ENCODE measurements at places on chromosomes 1 and 21.
A peak's percentile ranks its signal among the peaks of the same experiment; 100 is the strongest.

- no peak for DNase-seq
Measured at GRCh38 chr1:156505679-156506298, 5.2 kb upstream of the MEF2D start.

DNA sequence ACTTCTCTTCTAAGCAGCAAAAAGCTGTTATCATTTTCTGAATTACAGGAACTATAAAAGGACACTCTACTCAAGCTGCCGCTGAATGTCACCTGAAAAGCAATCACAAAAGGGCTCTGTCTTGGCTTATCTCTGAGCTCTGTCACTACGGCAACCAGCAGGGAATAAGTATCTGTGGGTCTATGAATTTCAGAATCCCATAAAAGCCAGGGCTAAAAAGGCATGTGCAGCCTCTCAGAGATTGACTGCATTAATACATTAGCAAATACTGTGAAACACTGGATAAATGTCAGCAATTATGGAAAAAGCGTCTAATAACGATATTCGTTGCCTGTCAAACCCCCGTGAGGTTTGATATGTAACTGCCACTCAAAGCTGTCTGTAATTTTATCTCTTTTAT is 210.2 kb upstream of the DMRTA2 start:
- DNase-seq: no peak

- DNase-seq: peak; percentile 74
Measured at GRCh38 chr1:231053493-231054162, 13.6 kb upstream of the FAM89A start.

DNA sequence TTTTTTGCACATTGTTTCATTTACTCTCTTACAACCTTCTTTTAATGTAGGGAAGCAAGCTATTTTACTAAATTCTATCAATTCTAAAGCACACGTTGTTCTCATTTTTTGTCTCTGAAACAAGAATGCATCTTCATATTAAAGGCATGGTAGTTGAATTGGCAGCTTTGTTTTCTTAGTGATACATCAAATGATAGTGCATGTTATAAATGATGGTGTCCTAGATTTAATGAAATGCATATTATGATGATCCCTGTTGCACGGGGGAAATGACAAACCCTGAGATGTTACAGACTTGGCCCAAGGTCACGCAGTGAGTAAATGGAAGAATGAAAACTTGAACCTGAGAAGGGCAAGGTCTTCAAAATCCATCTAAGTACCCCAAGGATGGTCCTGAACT is 213.1 kb downstream of the KAZN start:
- DNase-seq: no peak

GRCh38 chr1:173099166-173099565 is 48.4 kb upstream of the TNFSF18 start:
- no peak for DNase-seq

All from KBM-7 (cell line).